ENCODE measurements at places on chromosomes 5 and 9. TPM values are rescaled to one million over a fixed set of nuclear protein-coding genes. Genes with fewer than 3 reads are reported as not detected.

- no peak for DNase-seq
Measured at GRCh38 chr5:149860801-149861322, 83.7 kb downstream of the PDE6A start.

GRCh38 chr5:83644301-83644700 lies 76.4 kb downstream of the HAPLN1 start:
- DNase-seq, result peak; percentile 25

- peak; percentile 91 for DNase-seq
Measured at GRCh38 chr5:172479034-172479783, 24.9 kb upstream of the SH3PXD2B start.

GRCh38 chr5:72767289-72768010 lies 49.0 kb upstream of the TNPO1 start:
- no peak for DNase-seq

GRCh38 chr5:40441733-40442132 lies 238.0 kb upstream of the PTGER4 start:
- DNase-seq, result no peak

DNA sequence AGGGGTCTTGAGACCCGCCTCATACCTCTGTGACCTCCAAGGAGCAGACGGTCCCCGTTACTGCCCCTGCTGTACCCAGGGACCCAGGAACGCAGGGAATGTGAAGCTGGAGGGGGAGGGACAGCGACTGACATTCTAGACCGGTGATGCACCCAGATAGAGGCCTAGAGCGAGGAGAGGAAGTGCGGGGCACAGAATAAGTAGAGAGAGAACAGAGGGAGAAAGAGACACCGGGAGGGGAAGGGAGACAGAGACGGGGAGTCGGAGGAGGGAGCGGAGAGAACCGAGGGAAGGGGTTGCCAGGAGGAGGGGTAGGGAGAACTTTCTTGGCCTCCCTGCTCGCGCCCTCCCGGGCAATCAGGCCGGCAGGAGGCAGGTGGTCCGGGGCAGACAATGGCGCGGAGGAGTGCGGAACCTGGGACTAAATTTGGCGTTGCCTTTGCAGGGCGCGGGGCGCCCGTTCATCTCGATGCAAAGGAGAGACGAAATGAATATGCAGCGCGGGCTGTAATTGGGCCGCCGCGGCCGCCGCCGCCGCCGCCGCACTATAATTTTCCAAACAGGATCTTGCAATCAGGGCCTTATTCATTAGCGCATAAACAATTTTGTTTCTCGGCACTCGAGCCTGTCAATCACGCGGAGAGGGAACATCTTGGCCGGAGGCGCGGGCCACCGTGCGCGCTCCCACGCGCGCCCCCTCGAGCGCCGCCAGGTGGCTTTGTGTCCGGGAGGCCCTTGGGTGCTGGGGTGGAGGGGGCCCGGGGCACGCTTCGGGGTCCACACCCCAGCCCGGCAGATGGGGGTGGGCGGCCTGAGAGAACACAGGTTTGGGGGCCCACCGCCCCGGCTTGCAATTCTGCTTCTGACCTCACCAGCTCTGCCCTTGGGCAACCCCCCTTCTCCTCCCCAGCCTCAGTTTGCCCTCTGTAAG lies 33.0 kb downstream of the NDUFA8 start:
- no peak for DNase-seq

GRCh38 chr5:142748568-142749249 lies 21.5 kb upstream of the ARHGAP26 start:
- DNase-seq, result no peak

GRCh38 chr5:99706160-99706559 lies 777.4 kb upstream of the CHD1 start:
- DNase-seq, result no peak

DNA sequence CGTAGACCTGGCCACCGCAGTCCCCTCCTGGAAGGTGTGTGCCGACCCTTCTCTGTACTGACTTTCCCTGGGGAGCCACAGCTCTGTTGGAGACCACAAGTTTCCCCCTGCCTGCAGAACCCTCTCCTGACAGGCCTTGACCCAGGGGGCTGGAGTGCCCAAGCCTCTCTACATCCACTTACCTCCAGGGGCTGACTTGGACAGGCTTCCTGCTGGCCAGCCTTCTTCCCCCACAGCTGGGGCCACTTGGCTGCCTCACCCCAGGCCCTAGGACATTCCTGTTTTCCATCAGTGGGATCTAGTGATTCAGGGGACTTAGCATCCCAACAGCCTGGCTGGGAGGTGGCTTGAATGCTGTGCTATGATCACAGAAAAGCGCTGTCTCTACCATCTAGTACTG lies 23.6 kb downstream of the COL15A1 start:
- DNase-seq, result no peak

Gene LOX
- 9.5 TPM for total RNA-seq

DNA sequence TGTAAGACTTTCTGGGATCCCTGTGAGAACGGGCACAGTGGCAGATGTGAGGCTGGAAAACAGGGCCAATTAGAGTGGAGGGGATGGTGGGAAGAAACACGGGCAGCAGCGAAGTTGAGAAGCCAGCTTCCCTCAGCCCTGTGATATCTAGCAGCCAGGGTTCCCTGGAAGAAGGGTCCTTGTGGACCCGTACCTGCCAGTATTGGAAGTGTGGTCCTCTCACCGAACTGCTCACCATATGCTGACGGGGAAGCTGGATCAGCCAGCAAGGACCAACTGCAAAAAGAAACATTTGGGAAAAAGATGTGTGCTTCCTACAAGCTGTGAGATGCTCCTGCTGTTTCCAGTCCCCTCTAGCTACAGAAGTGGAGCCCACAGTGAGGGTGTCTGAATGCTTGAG lies 13.6 kb downstream of the CKMT2 start:
- no peak for DNase-seq

Gene HMMR
- total RNA-seq, result 0.65 TPM

DNA sequence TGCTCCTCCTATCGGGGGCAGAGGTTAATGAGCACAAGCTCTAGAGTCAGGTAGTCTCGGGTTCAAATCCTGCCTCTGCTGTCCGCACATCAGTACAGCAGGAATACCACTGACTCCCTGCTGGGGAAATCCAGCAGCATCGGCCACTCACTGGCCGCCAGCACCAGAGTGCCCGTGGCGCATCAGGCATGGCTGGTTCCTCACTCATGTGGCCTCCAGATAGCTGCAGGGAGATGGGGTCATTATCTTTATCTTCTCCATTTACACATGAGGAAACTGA lies 137.6 kb upstream of the COL5A1 start:
- no peak for DNase-seq

GRCh38 chr5:55821731-55822512 lies 29.2 kb upstream of the IL31RA start:
- DNase-seq, result peak; percentile 61

- no peak for DNase-seq
Measured at GRCh38 chr5:30438785-30439184, 754.7 kb upstream of the CDH6 start.

GRCh38 chr5:14767735-14768507 lies 103.4 kb downstream of the OTULIN start:
- DNase-seq, result no peak

- DNase-seq, result no peak
Measured at GRCh38 chr5:66904189-66904588, 292.4 kb downstream of the CD180 start.

Gene SLC6A19
- not detected for total RNA-seq

Gene BHMT
- total RNA-seq, result 0.44 TPM

- DNase-seq, result no peak
Measured at GRCh38 chr5:56270058-56270457, 36.9 kb upstream of the ANKRD55 start.

Gene RIC1
- total RNA-seq, result 11.1 TPM

DNA sequence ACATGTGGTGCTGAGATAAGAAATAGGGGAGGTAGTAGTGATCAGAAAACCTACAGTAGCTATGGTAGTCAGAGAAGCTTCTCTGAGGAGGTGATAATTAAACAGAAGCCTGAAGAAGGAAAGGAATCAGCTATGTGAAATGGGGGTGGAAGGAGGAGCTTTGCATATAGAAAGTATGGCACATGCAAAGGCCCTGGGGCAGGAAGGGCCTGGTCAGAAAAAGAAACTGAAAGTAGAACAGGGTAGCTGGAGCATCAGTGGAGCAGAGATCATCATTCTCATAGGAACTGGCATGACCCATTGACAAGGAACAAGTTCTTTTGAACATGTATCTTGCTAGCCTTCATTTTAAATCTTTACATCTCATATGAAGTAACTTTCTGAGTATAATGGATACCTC lies 80.7 kb upstream of the ADRA1B start:
- DNase-seq, result no peak

- DNase-seq, result no peak
Measured at GRCh38 chr5:137054335-137054734, 444.8 kb downstream of the SPOCK1 start.

Gene ARL14EPL
- total RNA-seq, result not detected

DNA sequence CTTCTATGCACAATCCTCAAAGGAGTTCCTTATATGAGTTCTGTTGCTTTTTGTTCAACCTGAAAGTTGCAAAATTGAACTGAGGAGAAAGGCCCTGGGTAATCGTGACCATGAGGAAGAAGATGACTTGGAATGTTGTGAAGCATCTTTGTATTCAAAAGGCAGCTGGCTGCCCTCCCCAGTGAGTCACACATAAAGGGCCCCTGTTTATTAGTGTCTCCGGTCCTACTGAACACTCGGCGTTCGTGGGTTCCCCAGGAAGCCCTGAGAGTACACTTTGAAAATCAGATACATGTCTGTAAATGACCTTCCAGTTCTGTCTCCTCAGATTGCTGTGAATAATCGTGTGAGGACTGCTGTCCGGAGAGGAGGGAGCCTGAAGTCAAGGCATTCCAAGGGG lies 73.6 kb downstream of the C9orf153 start:
- DNase-seq, result no peak

- DNase-seq, result no peak
Measured at GRCh38 chr5:58148254-58148775, 311.6 kb downstream of the PLK2 start.

DNA sequence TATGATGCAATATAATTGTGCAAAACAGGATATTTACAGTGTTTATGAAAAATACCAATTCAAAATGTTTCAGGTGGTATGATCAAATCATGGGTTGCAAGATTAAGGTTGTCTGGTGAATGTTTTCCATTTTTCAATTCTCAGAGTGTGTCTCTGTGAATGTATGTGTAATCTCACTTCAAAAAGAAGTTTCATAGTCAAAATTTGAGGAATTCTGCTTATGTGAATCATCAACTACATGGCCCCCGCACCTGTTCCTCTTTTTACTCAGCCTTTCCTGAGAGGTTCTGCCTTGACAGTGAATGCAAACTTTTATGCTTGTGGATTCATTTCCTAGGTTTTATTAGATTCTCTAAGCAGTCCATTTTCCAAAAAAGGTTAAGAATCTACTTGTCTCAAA lies 32.1 kb downstream of the KCTD16 start:
- no peak for DNase-seq

Gene CYLC2
- not detected for total RNA-seq

Gene ADGRV1
- total RNA-seq, result 0.67 TPM

DNA sequence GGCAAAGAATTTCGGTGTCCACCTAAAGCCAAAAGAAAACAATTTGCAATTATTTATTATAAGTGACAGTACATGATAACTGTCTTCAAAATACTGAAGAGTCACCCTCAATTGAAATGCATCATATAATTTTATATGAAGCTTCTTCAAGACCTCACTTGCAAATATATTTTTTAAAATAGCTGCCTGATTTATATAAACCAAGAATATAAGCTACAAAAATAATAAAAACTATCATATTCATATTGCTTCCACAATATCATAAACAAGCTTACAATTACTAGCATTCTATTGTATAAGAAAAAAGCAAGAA lies 144.1 kb downstream of the CETN3 start:
- DNase-seq, result no peak

Gene CD72
- total RNA-seq, result 0.58 TPM

Gene FBP1
- 2.8 TPM for total RNA-seq

DNA sequence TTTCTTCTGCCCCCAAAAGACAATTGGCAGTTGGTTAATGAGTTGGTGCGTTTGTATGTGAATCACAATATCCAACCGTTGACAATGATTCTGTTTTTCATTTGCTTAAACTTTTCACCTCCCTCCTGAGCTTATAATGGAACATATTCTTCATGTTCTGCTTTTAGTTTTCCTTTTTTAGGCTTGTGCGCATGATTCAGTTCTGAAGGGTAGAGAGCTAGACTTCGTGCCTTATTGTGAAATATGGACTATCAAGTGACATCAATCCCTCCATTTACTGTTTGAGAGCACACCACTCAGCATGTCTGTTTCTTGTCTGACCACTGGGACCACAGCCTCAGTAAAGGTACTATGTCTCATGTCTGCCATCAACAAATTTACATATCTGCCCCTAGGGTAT lies 30.5 kb upstream of the LPAR1 start:
- DNase-seq, result no peak

GRCh38 chr9:87850391-87850790 lies 32.3 kb upstream of the SPATA31E1 start:
- no peak for DNase-seq

GRCh38 chr5:67187006-67187715 lies 9.4 kb downstream of the CD180 start:
- no peak for DNase-seq

GRCh38 chr5:142421228-142421617 lies 96.4 kb upstream of the SPRY4 start:
- DNase-seq, result no peak

Gene AGXT2
- total RNA-seq, result not detected

DNA sequence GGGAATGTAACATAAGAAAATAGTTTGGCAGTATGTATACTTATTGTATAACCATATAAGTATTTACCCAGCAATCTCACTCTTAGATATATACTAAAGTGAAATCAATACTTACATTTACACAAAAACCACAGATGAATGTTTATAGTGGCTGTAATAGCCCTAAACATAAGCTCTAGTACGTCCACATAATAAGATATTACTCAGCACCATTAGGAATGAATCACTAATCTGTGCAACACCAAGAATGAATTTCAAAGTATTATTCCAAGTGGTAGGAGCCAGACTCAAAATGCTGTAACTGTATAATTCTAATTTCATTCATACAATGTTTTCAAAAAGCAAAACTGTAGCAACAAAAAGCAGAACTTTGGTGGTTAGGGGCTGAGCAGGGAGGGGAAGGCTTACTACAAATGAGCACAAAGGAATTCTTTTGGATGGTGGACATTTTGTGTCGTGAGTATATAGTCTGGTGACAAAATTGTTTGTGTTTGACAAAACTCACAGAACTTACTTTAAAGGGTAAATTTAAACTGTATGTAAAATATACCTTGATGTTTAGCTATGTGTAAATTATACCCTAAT lies 11.9 kb upstream of the C5orf46 start:
- no peak for DNase-seq

DNA sequence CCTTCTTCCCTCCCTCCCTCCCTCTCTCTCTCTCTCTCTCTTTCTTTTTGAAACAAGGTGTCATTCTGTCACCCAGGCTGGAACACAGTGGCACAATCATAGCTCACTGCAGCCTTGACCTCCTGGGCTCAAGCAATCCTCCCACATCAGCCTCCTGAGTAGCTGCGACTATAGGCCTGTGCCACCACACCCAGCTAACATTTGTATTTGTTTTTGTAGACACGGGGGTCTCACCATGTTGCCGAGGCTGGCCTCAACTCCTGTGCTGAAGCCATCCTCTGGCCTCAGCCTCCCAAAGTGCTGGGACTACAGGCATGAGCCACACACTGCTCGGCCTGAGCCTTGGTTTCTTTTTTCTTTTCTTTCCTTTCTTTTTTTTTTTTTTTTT lies 45.8 kb downstream of the PLPP7 start:
- no peak for DNase-seq
